ENCODE measurements at places on chromosomes 4 and X. TPM values are rescaled to one million over a fixed set of nuclear protein-coding genes. Genes with fewer than 3 reads are reported as not detected.

DNA sequence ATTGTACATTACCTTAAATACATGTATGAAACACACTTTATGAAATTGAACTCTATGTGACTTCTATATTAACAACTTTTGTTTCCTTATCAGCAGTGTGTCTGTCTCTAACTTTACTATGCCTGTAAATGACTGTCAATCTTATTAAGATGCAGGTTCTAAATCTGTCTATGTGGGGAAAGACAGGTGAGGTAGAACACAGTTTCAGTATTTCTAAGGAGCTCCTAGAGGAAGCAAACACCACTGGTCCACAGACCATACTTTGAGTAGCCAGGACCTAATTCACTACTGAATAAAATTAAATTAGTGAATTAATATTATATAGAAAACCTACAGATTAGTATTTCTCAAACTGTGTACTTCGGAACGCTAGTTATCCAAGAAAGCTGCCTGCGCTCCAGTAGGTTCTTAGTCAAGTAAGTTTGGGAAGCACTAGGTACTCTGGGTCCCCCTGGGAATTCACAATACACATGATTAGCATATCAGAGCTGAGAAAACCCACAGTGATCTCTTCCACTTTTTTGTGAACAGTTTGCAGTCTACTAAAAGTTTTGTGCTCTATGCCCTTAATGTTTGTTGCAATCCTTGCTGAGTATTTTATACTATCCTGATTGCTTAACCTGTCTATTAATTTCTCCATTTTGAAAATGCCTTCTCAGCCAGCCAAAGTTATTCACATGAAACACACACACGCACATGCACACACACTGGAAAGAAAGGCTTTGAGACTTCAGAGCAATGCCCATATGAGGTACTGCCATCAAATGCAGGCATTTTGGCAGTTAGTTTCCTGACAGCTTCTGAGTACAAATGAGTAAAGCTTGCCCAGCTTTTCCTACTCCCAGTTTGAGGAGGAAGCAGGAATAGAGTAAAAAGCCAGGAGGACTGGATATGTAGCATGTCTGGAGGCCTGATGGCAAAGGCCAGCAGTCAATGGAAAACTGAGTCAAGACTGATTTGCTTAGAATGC lies 133.6 kb upstream of the CPEB2 start:
- DNase-seq: no peak

Gene ZXDA
- 3.8 TPM for total RNA-seq

DNA sequence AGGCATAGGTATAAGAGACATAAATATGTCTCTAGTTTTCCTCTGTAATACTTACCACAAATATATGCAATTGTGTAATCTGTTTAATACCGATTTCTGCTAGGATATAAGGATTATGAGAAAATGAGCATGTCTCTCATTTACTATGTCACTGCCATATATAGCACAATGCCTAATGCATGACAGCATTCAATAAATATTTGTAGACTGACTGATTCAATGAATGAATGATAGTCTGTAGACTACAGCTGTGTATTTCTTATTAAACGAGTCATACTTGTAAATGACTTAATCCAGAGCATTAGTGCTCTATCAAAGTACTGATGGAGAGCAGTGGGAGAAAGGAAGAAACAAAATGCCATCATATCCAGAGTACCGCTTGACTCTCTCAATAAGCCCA lies 175.6 kb downstream of the PPP3CA start:
- DNase-seq: no peak

Gene SUPT20HL1
- not detected for total RNA-seq

DNA sequence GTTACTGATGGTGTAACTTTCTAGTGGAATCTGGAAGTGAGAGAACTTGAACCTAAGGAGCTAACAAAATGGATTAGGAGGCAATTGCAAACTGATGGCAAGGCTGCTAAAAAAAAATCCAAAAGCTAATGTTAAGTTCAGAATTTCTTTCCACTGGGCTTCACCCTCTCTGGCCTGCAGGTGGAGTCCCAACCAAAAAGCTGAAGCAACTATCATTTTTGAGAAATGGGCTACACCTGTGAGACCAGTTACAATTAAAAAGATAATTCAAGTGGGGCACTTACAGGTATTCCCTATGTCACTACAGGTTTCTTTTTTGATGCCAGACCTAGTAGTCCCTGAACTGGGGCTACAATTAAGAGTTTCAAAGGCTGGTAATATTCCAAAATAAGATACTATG lies 142.1 kb upstream of the FTHL17 start:
- DNase-seq: no peak

DNA sequence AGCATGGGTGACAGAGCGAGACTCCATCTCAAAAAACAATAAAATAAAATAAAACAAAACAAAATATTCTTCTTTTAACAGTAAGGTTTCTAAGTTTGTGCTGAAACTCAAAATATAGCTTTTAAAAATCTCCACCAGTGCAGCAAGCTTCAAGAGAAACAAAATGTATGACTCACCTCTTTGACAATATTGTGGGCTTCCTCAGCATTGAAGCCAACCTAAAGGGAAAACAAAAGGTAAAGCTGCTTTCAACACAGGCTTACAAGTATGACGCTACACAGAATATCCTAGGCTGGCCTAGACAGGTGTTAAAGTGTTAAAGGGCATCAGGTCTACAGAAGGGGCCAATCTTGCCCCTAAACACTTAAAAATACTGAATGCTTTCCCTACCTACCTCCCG lies 1.2 kb downstream of the DYNLT3 start:
- DNase-seq: no peak

GRCh38 chr4:763922-764321 lies 58.3 kb downstream of the PCGF3 start:
- DNase-seq: no peak

Gene MTTP
- total RNA-seq: not detected

Gene CCNA2
- 14.5 TPM for total RNA-seq

DNA sequence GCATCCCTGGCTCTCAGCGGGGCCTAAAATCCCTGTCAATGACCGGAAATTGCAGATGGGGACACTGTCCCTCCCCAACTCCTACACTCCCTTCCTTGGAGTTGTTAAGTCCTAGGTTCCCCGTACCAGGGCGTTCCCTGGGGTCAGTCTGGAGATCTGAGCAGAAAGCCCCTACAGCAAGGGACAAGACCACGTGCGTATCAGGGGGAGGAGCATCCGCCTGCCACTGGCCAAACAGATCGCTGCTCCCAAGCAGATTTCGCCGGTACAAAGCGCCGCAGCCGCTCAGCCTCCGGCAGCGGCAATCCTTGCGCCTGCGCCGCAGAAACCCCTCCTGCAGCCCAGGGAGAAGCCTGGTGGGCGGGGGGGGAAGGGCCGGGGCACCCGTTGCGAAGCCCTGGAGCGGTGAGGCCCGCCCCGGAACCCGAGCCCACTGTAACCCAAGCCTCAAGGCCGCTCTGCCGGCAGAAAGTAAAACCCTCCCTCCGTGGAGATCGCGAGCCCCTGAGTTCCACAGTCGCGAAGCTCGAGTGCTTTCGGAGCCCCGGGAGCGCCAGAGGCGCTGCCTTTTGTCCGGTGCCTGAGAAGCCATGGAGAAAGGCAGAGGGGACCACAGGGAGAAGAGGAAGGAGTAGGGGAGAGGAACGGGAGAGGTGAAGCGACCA lies 2.7 kb downstream of the CRMP1 start:
- DNase-seq: no peak

GRCh38 chr4:169103966-169104412 lies 93.9 kb upstream of the CBR4 start:
- DNase-seq: no peak

Gene SLITRK4
- total RNA-seq: not detected

Gene PITX2
- total RNA-seq: not detected

Gene CSN1S1
- total RNA-seq: not detected

DNA sequence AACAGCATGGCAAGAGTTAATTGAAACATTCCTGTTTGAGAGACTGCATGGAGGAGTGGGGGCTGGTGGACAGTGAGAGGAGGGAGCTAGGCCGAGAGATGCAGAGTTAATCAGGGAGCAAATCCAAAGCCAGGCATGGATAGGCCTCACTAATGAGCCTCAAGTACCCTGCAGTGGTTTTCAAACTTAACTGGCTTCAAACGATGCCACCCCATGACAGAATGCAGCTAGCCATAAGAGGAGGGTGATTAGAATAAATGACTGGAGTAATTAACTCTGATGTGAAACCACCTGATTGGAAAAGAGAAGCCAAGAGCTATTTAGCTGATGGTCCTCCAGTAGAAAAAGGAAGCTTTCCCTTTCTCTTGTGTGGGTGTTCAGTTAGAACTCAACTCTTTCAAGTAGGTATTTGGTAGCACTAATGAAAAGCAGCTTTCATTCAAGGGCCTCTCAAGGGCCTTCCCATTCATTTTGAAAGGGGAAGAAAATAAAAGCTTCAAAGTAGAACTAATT lies 215.4 kb upstream of the MAB21L2 start:
- no peak for DNase-seq

- DNase-seq: peak; percentile 48
These were observed 708 bp downstream of the ARAP2 start for GRCh38 chr4:36243355-36244256.

Gene GUCY1A1
- total RNA-seq: 0.26 TPM

- DNase-seq: no peak
These were observed 170.0 kb downstream of the CENPC start for GRCh38 chr4:67375291-67375690.

- DNase-seq: no peak
These were observed 184.8 kb downstream of the UNC5C start for GRCh38 chr4:95363966-95364365.

- DNase-seq: no peak
These were observed 16.9 kb downstream of the CYBB start for GRCh38 chrX:37796805-37797204.

DNA sequence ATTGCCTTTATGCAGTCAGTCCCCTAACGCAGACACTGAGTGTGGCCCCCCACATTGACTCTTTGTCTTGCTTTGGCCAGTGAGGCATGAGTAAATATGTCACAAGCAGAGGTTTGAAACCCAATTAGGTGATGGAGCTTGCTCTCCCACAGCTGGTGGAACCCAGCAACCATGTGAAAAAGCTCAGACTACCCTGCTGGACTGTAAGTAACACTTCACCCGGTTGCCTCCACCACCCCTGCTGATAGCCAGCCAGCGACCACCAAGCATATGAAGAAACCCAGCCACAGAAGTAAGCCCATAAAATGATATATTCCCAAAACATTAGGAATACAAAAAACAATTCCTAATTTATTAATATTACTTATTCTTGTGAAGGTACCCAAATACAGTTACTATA lies 21.6 kb upstream of the PDCL2 start:
- no peak for DNase-seq

Gene CENPVL2
- not detected for total RNA-seq

GRCh38 chr4:73867783-73868182 lies 1.4 kb upstream of the CXCL1 start:
- no peak for DNase-seq

DNA sequence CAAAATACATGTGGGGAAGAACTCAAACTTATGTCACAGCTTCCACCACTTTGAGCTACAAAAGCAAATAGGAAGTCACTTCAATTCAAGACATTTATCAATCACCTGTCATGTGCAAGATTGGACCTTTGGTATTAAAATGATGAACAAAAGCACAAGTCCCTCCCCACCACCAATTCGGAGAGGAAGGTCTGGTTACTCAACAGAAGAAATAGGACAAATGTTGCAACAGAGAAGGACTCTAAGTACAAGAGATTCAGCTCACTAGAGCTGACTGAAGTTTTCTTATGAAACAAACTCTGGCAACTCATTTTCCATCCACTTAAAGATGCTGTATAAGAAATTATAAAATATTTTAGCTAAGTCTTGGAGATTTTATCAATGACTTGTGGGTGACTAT lies 16.0 kb upstream of the MMRN1 start:
- DNase-seq: no peak

Gene ASB11
- total RNA-seq: not detected

DNA sequence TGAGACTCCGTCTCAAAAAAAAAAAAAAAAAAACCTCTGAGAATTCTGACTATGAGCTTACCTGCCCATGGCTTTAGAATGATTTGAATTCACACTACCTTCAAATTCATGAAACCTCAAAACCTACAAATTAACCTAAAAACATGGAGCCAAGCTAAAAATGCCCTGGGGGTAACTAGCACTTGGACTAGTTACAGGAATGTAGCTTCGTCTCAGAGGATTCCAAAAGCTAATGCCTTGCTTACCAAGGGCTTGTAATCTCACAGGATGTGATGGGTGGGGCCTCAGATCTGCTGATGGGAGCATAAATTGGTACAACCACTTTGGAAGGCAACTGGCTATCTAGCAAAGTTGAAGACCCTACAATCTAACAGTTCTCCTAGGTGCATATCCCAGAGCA lies 79.4 kb upstream of the SPRY1 start:
- DNase-seq: no peak

Gene TMPRSS11A
- total RNA-seq: not detected

- no peak for DNase-seq
These were observed 17.6 kb downstream of the TMEM187 start for GRCh38 chrX:153989973-153990655.

Gene MAGEB17
- not detected for total RNA-seq

- DNase-seq: no peak
These were observed 82.1 kb downstream of the UGT2B28 start for GRCh38 chr4:69362351-69362750.

All from activated T-cell treated with anti-CD3 and anti-CD28 coated beads, Interleukin-2, amount 50 U/mL, for 4 hours (primary cell).